ENCODE measurements at places on chromosomes 4 and X. TPM values are rescaled to one million over a fixed set of nuclear protein-coding genes. Genes with fewer than 3 reads are reported as not detected.

DNA sequence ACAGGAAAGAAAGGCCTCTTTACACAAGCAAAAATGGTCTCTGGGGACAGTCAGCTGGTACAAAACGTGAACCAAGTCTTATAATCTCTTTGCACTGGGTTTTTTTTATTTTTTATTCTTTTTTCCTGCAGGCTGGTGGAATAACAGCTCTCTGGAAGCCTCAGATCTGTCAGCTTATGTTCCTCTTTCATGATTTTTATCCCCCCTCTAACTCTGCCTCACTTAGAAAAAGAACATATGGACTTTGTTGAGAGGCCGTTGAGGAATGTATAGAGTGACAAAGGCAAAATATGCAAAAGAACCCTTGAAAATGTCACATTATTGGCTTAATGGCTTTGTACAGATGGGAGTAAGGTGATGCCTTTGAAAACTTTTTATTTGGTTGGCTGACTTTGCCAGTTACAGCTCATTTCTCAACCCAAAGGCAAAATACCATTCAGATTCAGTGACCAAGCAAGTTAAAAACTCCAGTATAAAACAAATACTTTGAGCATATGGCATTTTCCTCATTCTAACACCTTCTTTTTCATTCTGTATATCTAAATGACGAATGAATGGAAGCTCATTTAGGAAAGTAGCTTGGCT, 111.1 kb downstream of the RNF150 start:
- H3K36me3 ChIP-seq: no peaks in the 10 kb centered on the region
- DNase-seq: no peak
- no peaks in the 10 kb centered on the region for H3K27me3 ChIP-seq
- no peak overlapping the region for H3K4me3 ChIP-seq
- H3K4me1 ChIP-seq: no peaks in the 10 kb centered on the region
- H3K27ac ChIP-seq: no peak overlapping the region

- H3K27me3 ChIP-seq: no peaks in the 10 kb centered on the region
- no peaks in the 10 kb centered on the region for H3K4me1 ChIP-seq
- H3K4me3 ChIP-seq: no peak overlapping the region
- no peak overlapping the region for H3K27ac ChIP-seq
- H3K36me3 ChIP-seq: no peaks in the 10 kb centered on the region
These were observed 126.3 kb downstream of the RAP1GDS1 start for GRCh38 chr4:98387345-98388026.

- no peaks in the 10 kb centered on the region for H3K36me3 ChIP-seq
- H3K4me1 ChIP-seq: no peaks in the 10 kb centered on the region
- H3K27ac ChIP-seq: no peak within 1 kb of the TSS
- no peak within 1 kb of the TSS for H3K4me3 ChIP-seq
These were observed at the start of gene GABRA4 for GRCh38 chr4:46993075-46994006. Gene GABRA4, minus strand, starts transcription at chr4:46993581. Its CDS starts 157 bp downstream, at chr4:46993424.

DNA sequence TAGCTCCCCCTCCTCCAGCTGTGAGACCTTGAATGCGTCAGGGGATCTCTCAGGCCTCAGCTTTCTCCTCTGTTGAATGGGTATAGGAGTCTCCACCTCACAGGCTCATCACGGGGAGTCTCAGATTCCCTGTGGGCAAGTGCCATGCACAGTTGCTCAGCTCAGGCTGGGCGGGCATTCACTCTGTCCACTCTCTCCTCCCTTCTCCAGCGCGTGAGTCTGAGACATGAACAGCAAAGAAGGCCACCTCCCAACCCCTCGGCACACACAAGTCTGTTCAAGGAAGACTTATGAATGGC, 60.0 kb downstream of the HTRA3 start:
- H3K4me3 ChIP-seq: no peak overlapping the region
- peaks cover 2% of the 10 kb centered on the region for H3K27me3 ChIP-seq
- no peak for DNase-seq

- DNase-seq: no peak
- H3K36me3 ChIP-seq: no peaks in the 10 kb centered on the region
- H3K4me1 ChIP-seq: no peaks in the 10 kb centered on the region
These were observed 770.2 kb downstream of the FSTL5 start for GRCh38 chr4:161393602-161394001.

GRCh38 chr4:15988222-15988621, 25.2 kb upstream of the FGFBP2 start:
- no peak for DNase-seq
- no peak overlapping the region for H3K27ac ChIP-seq
- H3K27me3 ChIP-seq: peaks cover 5% of the 10 kb centered on the region
- H3K36me3 ChIP-seq: no peaks in the 10 kb centered on the region
- H3K4me1 ChIP-seq: no peaks in the 10 kb centered on the region

- no peaks in the 10 kb centered on the region for H3K4me1 ChIP-seq
- no peak for DNase-seq
- no peak overlapping the region for H3K4me3 ChIP-seq
- H3K36me3 ChIP-seq: no peaks in the 10 kb centered on the region
These were observed 736.1 kb upstream of the FRG1 start for GRCh38 chr4:189204616-189205015.

GRCh38 chr4:146342600-146343192, 128.4 kb downstream of the REELD1 start:
- H3K27ac ChIP-seq: no peak overlapping the region
- no peaks in the 10 kb centered on the region for H3K36me3 ChIP-seq
- H3K4me1 ChIP-seq: peaks cover 5% of the 10 kb centered on the region
- H3K4me3 ChIP-seq: no peak overlapping the region
- DNase-seq: peak; percentile 70

DNA sequence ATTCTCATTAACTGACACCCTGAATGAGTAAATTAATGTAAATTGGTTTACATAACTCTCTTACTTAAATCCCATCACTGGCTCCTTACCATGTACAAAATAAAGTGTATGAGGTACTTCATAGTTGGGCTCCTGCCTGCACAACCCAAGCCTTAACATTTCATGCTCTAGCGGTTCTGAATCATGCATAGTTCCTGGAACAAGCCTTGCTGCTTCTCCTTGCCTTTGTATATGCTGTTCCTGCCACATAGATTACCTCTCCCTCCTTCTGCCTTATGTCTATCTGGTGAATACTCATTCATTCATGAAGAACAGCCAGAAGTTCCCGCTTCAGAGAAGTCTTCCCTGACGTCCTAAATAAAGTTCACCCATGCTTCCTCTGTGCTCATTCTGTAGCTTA, 594.7 kb downstream of the SMARCA1 start:
- H3K4me3 ChIP-seq: no peak overlapping the region
- DNase-seq: no peak
- no peaks in the 10 kb centered on the region for H3K4me1 ChIP-seq
- no peaks in the 10 kb centered on the region for H3K27me3 ChIP-seq

FGFBP1 gene
- not detected for total RNA-seq

FMR1NB gene
- total RNA-seq: not detected

ALAS2 gene
- total RNA-seq: not detected
